ENCODE measurements at places on chromosomes 5 and 9. TPM values are rescaled to one million over a fixed set of nuclear protein-coding genes. Genes with fewer than 3 reads are reported as not detected.

- no peak overlapping the region for H3K4me3 ChIP-seq
- no peaks in the 10 kb centered on the region for H3K27me3 ChIP-seq
- no peak overlapping the region for H3K27ac ChIP-seq
- H3K4me1 ChIP-seq: peaks cover 3% of the 10 kb centered on the region
Measured at GRCh38 chr5:131773805-131774204, 23.0 kb downstream of the FNIP1 start.

CENPH gene
- 4.0 TPM for total RNA-seq

DNA sequence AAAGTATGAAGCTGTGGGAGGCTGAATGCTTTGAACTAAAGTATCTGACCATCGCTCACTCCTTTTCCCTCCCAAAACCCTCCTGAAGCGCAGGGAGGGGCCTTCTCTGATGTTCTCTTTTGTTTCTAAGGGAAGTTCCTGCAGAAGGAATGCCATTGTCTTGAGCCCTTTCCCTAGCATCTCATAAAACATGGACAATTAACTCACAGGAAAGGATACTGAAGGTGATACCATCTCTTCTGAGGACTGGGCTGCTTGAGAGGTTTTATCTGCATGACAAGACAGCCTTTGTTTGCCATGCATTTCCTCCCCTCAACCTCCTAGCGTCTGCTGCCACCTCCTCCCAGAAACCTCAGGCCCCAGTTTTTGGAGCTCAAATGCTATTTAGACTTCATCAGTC, 4.3 kb upstream of the RMND5B start:
- peaks cover 26% of the 10 kb centered on the region for H3K4me1 ChIP-seq
- DNase-seq: no peak
- no peaks in the 10 kb centered on the region for H3K36me3 ChIP-seq
- no peaks in the 10 kb centered on the region for H3K27me3 ChIP-seq

GRCh38 chr9:129487658-129488483, 133.0 kb downstream of the C9orf50 start:
- DNase-seq: peak; percentile 46
- H3K4me1 ChIP-seq: peaks cover 83% of the 10 kb centered on the region
- peak overlapping the region; percentile 77 for H3K27ac ChIP-seq
- peak overlapping the region; percentile 56 for H3K4me3 ChIP-seq

DNA sequence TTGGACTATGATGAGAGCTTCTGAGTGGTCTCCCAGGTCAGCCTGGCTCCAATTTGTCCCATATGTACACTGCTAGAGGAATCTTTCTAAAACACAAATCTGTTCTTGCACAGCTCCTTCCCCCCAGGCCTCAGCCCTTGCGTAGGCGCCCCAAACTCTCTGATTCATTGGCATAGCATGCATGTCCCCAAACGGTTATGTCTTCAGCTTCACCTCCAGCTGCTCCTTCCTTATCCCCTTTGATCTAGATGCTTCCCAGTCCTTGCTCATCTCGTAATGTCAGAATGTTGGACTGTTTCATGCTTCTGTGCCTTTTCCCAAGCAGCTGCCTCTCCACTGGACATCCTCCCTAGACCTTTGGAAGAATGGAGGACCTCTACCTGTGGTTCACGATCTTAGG, 60.1 kb upstream of the BASP1 start:
- H3K27ac ChIP-seq: no peak overlapping the region
- no peaks in the 10 kb centered on the region for H3K36me3 ChIP-seq
- H3K27me3 ChIP-seq: no peaks in the 10 kb centered on the region
- DNase-seq: no peak
- no peaks in the 10 kb centered on the region for H3K4me1 ChIP-seq

IRX2 gene
- total RNA-seq: not detected

- H3K4me3 ChIP-seq: no peak overlapping the region
- H3K27ac ChIP-seq: no peak overlapping the region
- H3K36me3 ChIP-seq: peaks cover 60% of the 10 kb centered on the region
- H3K4me1 ChIP-seq: no peaks in the 10 kb centered on the region
Measured at GRCh38 chr9:92066168-92066567, 49.0 kb downstream of the SPTLC1 start.

FGF1 gene
- not detected for total RNA-seq

EFNA5 gene
- not detected for total RNA-seq

- H3K27ac ChIP-seq: peak overlapping the region; percentile 66
- no peaks in the 10 kb centered on the region for H3K27me3 ChIP-seq
- DNase-seq: no peak
Measured at GRCh38 chr5:35826056-35826455, 30.6 kb upstream of the IL7R start.

DNA sequence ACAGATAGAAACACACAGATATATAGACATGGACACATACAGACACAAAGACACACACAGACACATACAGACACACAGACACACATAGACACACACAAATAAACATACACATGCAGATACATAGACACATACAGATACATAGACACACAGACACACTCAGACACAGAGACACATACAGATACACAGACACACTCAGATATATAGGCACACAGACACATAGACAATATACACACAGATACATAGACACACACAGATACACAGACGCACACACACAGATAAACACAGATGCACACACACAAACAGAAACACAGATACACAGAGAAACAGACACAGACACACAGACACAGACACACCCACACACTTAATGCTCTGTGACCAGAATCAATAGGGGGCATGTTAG, 156.8 kb downstream of the IRX2 start:
- H3K27ac ChIP-seq: no peak overlapping the region
- H3K27me3 ChIP-seq: no peaks in the 10 kb centered on the region
- no peak for DNase-seq
- no peaks in the 10 kb centered on the region for H3K36me3 ChIP-seq

DPH7 gene
- total RNA-seq: 36.8 TPM

HACD4 gene
- 5.9 TPM for total RNA-seq

DNA sequence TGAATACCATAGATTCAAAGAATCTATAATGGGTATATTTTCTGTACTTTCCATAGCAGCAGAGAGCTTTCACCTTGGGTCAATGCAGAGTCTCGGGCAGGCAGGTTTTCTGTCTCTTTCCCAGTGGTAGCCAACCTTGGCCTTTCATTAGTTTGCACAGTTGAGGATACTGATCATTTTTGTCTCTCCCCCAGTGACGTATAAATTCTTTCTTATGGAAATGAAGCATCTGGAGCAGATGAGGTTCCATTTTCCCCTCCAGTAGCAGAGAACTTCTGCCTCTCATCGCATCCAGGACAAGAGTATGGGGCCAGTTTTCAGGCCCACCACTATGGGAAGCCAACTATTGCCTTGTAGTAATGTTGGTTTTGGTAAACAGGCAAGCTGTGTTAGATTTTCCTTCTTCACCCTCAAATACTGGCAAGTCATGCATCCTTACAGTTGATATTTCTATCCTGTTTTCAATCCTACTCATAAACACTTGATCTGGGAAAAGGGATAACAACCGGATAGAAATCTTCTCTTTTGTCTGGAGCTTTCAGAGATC, 845.2 kb upstream of the CDH18 start:
- no peak overlapping the region for H3K4me3 ChIP-seq
- no peaks in the 10 kb centered on the region for H3K36me3 ChIP-seq
- no peaks in the 10 kb centered on the region for H3K27me3 ChIP-seq
- no peak overlapping the region for H3K27ac ChIP-seq
- H3K4me1 ChIP-seq: no peaks in the 10 kb centered on the region

- DNase-seq: no peak
- H3K36me3 ChIP-seq: no peaks in the 10 kb centered on the region
- no peaks in the 10 kb centered on the region for H3K4me1 ChIP-seq
- H3K4me3 ChIP-seq: no peak overlapping the region
Measured at GRCh38 chr5:7010591-7010990, 297.4 kb downstream of the TENT4A start.

- H3K36me3 ChIP-seq: no peaks in the 10 kb centered on the region
- no peaks in the 10 kb centered on the region for H3K4me1 ChIP-seq
- H3K4me3 ChIP-seq: no peak overlapping the region
- no peak for DNase-seq
- H3K27me3 ChIP-seq: no peaks in the 10 kb centered on the region
Measured at GRCh38 chr5:104095527-104095926, 532.9 kb upstream of the NUDT12 start.

CRHBP gene
- not detected for total RNA-seq

NDFIP1 gene
- total RNA-seq: 185 TPM

PDGFRB gene
- total RNA-seq: not detected

- no peak overlapping the region for H3K4me3 ChIP-seq
- no peak for DNase-seq
- H3K36me3 ChIP-seq: no peaks in the 10 kb centered on the region
- H3K4me1 ChIP-seq: no peaks in the 10 kb centered on the region
Measured at GRCh38 chr9:121620777-121621449, 30.5 kb upstream of the DAB2IP start.

CDH10 gene
- total RNA-seq: not detected

- no peak for DNase-seq
- no peak overlapping the region for H3K27ac ChIP-seq
- no peak overlapping the region for H3K4me3 ChIP-seq
- no peaks in the 10 kb centered on the region for H3K27me3 ChIP-seq
- H3K36me3 ChIP-seq: no peaks in the 10 kb centered on the region
- no peaks in the 10 kb centered on the region for H3K4me1 ChIP-seq
Measured at GRCh38 chr5:67660149-67660548, 463.6 kb upstream of the CD180 start.

GRCh38 chr5:149264439-149265067, 7.1 kb upstream of the AFAP1L1 start:
- peaks cover 8% of the 10 kb centered on the region for H3K4me1 ChIP-seq
- H3K27ac ChIP-seq: no peak overlapping the region
- no peak overlapping the region for H3K4me3 ChIP-seq
- H3K36me3 ChIP-seq: no peaks in the 10 kb centered on the region
- H3K27me3 ChIP-seq: no peaks in the 10 kb centered on the region
- DNase-seq: peak; percentile 56

GRCh38 chr9:126298063-126298801, 28.4 kb upstream of the MVB12B start:
- no peak overlapping the region for H3K27ac ChIP-seq
- no peak for DNase-seq
- H3K27me3 ChIP-seq: no peaks in the 10 kb centered on the region
- H3K36me3 ChIP-seq: no peaks in the 10 kb centered on the region

GRCh38 chr9:26605367-26605766, 287.2 kb downstream of the CAAP1 start:
- no peak overlapping the region for H3K27ac ChIP-seq
- H3K4me3 ChIP-seq: no peak overlapping the region
- no peaks in the 10 kb centered on the region for H3K36me3 ChIP-seq
- H3K27me3 ChIP-seq: no peaks in the 10 kb centered on the region
- no peaks in the 10 kb centered on the region for H3K4me1 ChIP-seq

EEIG1 gene
- 463 TPM for total RNA-seq

DNA sequence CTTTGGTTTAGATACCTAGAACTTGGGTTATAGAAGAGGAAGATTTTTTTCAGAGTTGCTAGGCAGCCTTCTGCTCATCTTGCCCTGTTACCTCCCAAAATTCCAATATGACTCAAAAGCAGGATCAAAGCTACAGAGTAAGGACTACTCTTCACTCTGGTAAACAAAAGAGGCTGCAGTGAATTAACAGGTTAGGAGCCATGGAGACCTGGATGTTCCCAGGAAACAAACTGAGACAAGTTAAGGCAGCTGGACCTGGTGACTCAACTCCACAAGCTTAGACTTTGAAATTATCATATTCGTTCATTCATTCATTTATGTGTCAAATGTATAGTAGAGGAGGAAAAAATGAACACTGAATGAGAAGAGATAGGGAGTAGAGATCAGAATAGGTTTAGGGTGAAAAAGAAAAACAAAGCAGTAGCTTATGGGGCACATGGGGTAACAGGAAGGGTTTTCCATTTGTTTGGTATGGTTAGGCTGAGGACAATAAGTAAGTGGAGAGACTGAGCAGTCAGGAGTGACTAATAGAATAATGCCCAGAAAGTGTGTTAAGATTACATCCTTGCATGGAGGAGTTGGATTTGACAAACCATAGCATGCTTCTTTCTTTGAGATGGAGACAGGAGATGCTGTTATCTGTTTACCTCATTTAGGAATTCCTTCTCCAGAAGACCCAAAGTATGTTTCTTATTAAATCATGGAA, 464.0 kb upstream of the ZNF608 start:
- H3K4me1 ChIP-seq: no peaks in the 10 kb centered on the region
- H3K27me3 ChIP-seq: no peaks in the 10 kb centered on the region
- H3K4me3 ChIP-seq: no peak overlapping the region
- no peak for DNase-seq
- no peak overlapping the region for H3K27ac ChIP-seq
- H3K36me3 ChIP-seq: no peaks in the 10 kb centered on the region

DNA sequence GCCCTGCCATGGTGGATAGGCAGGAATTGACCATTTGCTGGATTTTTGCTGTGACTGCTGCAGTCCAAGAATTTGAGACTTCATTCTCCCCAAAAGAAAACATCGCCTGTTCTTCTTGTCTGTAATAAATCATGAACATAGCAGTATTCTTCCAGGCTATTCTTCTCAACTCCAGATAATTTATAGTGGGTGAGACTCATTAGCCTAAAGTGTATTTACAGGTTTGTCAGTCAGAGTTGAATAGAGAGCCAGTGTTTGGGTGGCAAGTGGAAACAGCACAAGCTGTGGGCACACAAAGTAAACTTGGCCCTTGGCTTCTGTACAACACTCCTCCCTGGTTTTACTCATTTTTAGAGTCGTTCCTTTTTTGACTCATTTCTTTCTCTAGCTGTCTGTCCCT, 128.2 kb upstream of the VCAN start:
- H3K4me3 ChIP-seq: no peak overlapping the region
- H3K4me1 ChIP-seq: peaks cover 7% of the 10 kb centered on the region
- H3K36me3 ChIP-seq: no peaks in the 10 kb centered on the region
- no peak for DNase-seq
- H3K27me3 ChIP-seq: no peaks in the 10 kb centered on the region

GRCh38 chr9:68685770-68686169, 19.3 kb upstream of the PIP5K1B start:
- no peak for DNase-seq
- H3K4me1 ChIP-seq: no peaks in the 10 kb centered on the region
- H3K36me3 ChIP-seq: no peaks in the 10 kb centered on the region
- H3K27ac ChIP-seq: no peak overlapping the region

DNA sequence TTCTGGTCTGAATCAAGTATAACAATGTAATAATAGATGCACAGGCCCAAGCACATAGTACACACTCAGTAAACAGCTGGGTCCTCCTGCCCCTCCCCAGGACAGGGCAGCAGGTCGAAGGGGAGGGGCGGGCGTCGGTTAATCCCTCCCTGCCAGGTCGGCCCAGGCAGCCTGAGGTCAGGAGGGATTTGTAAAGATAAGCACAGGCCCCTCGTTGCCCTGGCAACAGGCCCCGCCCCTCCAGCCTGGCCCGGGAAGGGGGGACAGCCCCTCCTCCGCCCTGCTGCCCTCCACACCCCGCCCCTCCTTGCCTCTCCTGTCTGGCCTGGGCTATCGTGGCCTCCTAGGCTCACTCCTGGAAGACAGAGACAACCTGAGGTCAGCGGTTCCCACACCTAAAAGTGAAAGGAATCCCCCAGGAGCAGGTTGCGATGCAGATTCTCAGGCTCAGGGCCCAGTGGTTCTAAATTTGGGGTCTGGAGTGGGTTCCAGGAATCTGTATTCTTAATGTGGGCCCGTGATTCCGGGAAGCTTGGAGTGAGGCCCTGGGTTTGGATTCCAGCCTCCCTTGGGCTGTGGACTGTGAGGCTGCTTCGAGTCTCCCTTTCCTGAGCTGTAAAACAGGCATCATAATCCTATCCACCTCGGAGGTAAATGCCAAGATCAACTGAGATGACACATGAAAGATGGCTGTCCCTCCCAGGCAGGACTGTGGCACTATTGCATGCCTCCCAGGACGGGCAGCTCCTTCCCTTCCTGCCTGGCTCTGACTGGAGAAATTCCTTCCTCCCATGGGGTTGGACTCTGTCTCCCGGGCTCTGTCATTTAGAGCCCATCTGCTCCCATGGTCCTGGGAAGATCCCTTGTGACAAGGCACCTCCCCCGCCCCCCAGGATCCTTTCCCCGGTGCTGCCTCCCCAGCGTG, 4.4 kb downstream of the CRB2 start:
- no peak overlapping the region for H3K27ac ChIP-seq
- no peak for DNase-seq
- H3K27me3 ChIP-seq: no peaks in the 10 kb centered on the region
- no peak overlapping the region for H3K4me3 ChIP-seq
